Cortex of kidney (tissue), 1 donor: ENCODE measurements at places on chromosomes 16 and 17.

GRCh38 chr17:58402679-58403078 lies 14.7 kb downstream of the RNF43 start:
- DNase-seq, result no peak

- DNase-seq, result no peak
Measured at GRCh38 chr17:60601447-60602384, 1.7 kb downstream of the PPM1D start.

DNA sequence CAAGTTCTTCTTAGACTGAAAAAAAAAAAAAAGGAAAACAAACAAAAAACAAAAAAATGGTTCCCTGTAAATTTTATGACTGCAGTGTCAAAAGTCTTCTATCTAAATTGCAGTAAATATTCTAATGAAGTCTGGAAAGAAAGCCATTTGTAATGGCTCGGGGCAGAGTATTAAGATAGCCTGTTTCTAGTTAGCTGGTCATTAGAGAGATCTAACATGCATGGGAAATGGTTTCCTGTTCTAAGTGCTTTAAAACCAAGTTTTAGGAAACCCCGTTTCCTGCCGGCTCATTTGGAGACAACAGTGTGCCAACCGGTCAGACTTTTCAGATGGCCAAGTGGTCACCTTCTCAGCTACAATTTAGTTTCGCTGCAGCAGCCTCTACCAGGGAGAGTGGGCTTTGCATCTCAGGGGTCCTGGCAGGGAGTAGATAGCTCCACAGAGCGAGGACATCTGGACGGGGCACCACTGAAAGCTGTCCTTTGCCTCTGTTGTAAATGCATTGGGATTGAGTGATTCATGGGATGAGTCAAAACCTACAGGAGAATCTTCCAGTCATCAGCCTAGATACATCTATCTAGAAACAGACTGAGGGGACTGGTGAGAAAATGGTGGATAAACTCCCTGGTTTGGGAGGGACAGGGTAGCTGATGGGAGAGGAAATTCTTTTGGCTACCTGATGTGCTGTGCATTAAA lies 473.2 kb upstream of the SALL1 start:
- no peak for DNase-seq

- DNase-seq, result no peak
Measured at GRCh38 chr17:75524269-75524969, 1.1 kb upstream of the LLGL2 start.

DNA sequence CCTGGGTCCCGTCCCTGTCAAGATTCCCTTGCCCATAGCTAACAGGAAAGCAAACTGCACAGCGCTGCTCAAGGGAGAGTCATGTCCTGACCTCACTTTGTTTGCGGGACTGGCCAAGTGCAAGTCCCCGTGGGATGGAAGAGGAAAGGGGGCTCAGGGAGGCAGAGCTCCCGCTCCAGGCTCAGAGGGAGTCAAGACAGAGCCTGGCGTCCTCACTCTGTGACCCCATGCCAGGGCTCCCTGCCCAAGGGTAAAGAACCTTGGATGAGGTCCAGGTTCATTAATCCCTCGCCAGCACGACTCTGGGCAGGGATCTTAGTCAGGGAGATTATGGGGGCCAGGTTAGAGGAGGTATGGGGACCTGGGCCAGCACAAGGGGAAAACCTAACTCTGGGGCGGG lies 51.5 kb upstream of the CBX4 start:
- no peak for DNase-seq

DNA sequence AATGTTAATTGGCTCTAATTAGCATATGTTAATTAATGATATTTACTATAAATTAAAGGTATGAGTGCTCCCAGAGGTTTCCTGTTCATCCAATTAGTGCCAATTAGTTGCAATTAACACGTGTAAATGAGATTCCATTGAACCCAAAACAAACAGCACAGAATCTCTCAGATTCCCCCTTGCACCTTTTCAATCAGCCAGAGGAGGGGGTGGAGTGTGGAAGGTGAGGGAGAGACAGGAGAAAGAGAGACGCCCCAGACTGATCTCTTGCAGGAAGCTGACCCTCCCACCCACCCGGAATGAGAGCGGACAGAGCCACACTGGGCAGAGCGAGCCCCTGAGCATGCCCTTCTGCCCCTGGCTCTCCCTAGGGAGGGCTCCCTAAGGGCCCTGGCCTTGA lies 24.1 kb upstream of the LHX1 start:
- no peak for DNase-seq

- peak; percentile 54 for DNase-seq
Measured at GRCh38 chr17:3723556-3724377, at the start of gene HASPIN. Gene HASPIN (plus strand): TSS chr17:3723903. CDS start chr17:3723936, 33 bp downstream.

DNA sequence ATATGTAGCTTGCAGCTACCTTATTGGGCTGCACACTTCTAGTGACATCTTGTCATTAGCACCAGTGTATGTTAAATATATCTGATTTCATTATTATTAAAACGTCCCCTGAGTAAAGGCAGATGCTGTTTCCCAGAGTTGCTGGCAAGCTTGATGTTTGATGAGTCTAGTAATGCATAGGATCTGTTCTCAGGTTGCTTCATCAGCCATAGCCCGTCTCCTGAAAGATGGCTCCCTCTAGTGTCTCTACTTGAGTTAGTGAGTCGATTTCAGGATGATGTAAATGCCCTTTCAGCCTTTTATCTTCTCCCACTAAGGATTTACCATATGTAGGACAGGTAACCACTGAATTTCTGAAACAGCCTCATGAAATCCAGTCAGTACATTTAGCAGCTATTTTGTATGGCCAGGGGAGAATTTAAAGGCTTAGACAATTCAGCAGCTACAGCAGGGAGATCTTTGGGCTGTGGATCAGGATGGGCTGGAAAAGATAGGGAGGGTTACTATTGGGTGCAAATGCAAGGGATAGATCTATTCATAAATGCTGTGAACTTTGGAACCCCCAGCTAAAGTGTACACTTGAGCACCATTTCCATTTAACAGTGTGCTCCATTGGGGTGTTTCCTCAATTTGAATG lies 376.3 kb downstream of the CNTNAP4 start:
- DNase-seq, result no peak

- no peak for DNase-seq
Measured at GRCh38 chr16:64882078-64882784, 239.6 kb downstream of the CDH11 start.

DNA sequence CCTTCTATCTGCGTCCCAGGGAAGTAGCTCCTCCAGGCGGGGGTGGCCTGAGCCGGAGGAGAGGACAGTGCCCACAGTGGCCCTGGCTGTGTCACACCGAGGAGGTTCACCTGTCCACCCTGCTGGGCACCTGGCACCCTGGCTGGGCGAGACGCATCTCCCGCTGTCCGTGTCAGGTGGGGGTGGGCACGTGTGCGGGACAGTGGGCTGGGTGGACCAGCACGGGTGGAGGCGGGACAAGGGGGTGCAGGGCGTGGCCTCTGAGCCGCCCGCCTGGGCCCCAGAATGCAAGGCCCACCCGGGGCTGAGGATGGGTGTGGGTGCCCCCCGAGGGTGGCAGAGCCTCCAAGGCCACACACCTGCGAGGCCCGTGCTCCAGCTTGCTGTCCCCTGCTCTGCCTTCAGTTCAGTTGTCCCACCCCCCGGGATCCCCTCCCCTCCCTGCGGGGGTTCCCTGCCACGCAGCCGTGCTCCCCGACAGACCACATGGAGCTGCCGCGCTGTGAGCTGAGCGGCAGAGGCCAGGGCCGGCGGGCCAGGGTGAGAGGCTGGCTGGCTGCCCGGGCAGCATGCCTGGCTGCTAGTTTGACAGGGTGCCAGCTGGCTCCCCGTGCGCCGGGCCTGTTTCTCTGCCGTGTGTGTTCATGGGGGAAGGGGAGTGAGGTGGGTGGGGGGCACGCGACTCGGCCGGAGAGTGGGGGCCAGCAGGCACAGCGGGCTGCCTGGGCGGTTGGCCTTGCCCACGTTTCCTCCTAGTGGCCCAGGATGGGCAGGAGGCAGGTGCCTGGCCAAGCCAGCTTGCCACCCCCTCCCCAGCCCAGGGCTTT lies 33.9 kb downstream of the BAHCC1 start:
- no peak for DNase-seq

DNA sequence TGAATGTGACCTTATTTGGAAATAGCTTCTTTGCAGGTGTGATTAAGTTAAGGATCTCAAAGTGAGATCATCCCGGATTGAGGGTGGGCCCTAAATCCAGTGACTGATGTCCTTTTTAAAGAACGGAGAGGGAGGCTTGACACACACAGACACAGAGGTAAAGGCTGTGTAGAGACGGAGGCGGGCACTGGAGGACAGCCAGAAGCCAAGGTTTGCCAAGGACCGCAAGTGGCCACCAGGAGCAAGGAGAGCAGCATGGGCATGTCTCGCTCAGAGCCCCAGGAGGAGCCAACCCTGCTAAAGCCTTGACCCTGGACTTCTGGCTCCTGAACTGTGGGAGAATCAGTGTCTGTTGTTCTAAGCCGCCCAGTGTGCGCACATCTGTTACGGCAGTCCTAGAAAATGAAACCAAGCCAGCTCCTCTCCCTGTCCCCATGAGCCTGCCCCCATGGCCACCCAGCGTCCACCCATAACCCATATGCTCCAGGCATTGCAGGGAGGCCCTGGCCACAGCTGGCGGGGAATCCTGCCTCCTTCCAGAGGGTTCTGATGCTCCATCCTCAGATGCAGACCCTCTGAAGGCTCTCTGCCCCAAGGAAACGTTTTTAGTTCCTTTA lies 15.2 kb downstream of the CNGB1 start:
- no peak for DNase-seq

DNA sequence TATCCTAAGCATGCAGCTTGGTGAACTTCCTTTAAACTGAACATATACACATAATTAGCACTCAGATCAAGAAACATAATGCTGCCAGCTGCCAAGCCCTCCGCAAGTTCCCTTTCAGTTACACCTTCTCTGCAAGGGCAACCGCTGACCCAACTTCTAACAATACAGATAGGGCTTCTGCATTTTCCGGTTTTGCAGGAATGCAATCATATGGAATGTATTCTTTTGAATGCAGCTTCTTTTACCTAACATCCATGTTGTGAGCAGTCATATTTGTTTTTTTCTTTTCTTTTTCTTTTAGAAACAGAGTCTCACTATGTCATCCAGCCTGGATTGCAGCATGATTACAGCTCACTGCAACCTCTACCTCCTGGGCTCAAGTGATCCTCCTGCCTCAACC lies 110.7 kb downstream of the GSG1L start:
- no peak for DNase-seq

DNA sequence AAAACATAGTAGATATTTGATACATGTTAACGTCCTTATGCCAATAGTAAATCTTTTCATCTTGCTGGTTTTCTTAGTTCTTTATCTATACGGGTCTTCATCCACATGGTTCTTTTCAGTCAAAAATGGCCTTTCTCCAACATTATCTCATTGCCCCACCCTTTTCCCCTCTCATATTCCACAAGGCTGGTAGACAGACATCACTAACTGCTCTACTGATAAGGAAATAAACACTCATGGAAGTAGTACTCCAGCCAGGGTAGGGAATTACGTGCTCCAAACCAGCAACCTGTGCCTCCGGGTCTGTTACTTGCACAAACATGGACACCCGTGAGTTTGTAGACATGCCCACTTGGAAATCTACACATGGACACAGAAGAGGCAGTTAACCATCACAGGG lies 141.4 kb downstream of the XYLT1 start:
- DNase-seq, result no peak
